Dorsolateral prefrontal cortex (tissue), 122 donors: ENCODE measurements at places on chromosomes 5 and 9.

DNA sequence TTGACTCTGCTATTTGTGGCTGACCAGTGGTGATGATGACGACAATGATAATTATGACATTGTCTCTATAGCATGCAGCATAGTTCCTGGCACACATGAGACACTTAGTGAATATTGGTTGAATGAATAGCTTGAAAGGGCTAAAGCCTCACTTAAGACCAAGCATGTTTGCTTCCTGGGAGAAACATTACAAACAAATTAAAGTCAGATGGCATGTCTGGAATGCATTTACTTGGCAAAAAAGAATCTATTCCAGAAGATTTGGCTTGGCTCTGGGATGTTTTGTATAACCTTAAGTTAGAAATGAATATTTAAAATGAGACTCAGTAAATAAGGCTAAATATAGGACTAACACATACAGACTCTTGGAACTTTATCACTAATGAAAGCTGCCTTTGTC lies 21.6 kb downstream of the GAS1 start:
- DNase-seq, result no peak

DNA sequence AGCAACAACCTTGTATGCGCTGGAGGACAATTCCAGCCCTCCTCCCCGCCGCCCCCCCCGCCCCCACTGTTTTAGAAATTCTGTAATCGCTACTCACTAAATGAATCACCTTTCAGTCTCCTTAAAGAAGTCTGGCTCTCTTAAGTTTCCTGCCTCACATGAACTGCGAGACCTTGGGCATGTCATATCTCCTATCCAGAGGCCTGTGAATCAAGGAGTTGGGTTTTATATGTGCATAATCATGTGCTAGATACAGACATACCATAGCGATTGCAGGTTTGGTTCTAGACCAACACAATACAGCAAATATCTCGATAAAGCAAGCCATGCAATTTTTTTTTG lies 337 bp upstream of the DMAC1 start:
- DNase-seq, result no peak

DNA sequence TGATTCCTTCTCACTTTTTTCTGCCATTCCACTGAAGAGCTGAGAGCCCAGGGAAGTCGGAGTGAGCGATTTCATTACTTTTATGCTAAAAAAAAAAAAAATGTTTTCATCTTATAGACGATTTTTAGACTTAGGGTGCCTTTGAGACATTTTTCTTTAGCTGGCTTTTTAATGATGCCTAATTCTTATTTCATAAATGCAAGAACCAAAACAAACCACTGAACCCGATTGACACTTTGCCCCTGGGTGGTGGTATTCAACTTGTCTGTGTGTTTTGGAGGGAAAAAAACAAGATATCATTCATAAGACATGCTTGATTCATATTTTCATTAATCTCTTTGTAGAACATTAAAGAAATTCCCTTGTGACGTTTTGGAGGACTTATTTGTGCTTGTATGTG lies 2.4 kb downstream of the TLE4 start:
- DNase-seq, result no peak

DNA sequence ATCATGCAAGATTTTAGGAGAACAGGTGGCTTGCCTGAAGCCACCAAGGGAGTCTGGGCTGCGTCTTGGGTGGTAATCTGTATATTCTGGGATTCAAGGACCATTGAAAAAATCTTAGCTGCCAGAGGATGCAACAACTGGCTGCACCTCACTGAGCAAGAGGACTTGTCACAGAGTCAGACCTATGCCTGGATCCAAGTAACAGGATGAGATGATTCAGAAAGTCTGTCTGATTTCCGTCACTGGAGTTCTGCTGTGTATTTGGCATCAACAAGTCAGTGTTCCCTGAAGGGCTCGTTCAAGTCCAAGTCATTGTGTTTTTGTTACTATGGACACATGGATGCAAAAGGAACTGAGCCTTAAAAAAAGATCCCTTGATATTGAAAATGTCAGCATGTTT lies 37.8 kb upstream of the CARTPT start:
- no peak for DNase-seq

GRCh38 chr9:36988848-36989247 lies 45.2 kb downstream of the PAX5 start:
- no peak for DNase-seq

DNA sequence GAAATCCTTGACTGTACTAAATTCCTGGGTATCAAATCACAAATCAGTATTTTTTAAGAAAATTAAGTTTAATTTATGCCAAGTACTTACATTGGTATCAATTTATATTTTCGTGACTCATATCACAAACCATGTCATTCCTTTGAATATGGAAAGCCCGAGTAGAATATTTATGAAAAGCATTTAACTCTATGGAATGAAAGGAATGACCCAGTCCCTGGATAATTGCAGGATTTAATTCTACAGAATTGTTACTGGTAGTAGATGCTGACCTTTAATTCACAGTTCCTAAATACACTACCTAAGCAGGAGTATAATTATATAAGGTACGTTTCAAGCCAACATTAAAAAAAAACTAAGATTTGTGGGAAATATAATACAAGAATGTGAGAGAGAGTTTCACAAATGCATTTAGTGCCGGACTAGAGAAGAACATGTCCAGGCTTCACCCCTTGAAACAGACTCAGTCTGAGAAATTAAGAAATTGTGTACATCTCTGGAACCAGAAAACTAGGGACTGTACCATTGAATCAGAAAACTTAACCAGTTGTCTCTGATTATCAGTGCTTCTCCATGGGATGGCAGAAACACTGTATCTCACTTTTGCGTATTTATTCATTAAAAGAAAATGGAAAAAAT lies 28.5 kb upstream of the PLPPR1 start:
- DNase-seq, result no peak

DNA sequence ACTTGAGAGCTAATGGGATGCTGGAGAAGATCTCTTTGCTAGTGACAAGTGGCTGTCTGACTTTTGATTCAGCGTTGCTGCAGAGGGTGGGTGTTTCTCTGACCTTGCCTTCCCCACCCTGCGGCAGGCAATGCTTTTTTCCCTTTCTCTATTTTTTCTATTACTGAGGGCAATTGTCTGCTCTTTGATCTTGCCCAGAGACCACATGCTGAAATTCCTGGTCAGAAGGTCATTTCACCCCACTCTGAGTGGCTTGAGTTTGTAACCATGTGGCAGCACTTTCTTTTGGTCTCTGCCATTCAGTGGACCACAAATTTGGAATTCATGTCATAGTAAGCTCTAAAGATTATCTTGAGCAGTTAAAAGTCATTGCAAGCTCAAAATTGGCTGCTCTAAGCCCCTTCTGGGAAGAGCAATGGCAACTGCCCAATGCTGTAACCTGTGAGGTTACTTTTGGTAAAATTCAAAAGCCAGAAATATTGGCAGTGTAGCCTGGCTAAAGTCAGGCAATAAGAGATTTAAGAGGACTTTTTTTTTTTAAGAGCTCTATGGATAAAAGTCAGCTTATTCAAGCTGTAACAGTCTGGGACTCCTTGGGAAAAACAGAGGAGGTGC lies 30.4 kb upstream of the MTMR12 start:
- DNase-seq, result no peak

GRCh38 chr5:143354025-143354424 lies 49.5 kb downstream of the NR3C1 start:
- no peak for DNase-seq

DNA sequence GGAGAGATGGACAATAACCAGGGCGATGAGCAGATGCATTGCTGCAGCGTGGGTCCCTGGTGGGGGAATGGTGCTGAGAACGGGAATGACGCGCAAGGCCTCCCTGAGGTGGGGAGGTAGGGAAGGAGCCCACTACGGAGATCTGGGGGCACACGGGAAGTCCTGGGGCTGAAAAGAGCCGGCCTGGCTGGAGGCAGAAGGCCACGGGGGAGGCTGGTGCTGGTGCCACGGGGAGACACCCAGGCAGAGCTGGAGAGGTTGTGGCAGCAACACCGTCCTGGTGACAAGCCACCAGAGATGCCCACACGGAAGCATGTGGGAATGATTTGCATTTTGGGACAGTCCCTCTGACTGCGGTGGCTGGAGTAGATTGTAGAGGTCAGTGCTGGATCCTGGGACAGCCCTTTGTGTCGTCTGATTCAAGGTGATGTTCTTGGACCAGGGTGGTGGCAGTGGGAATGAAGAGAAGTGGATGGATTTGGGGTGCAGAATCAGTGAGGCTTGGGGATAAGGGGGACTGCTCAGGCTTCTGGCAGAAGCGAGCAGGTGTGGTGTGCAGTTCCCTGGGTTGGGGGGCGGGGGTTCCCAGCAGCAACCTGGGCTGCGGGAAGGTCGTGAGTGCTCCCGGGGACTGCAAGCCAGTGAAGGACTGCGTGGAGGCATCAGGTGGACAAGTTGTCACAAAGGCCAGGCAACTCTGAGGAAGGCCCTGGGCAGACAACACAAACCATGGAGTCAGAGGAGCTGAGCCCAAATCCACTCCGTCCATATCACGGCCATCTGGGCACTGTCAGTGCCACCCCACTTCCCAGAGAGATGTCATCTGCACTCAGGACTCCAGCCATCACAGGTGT lies 25.2 kb upstream of the CNOT6 start:
- DNase-seq, result no peak

- DNase-seq, result no peak
These were observed 127.1 kb upstream of the GLRA1 start for GRCh38 chr5:152051499-152052454.

GRCh38 chr5:92222449-92222848 lies 839.3 kb upstream of the ARRDC3 start:
- no peak for DNase-seq

GRCh38 chr9:5389109-5389732 lies 48.5 kb downstream of the PLGRKT start:
- DNase-seq, result no peak

GRCh38 chr5:50968356-50969149 lies 302.1 kb downstream of the PARP8 start:
- no peak for DNase-seq

DNA sequence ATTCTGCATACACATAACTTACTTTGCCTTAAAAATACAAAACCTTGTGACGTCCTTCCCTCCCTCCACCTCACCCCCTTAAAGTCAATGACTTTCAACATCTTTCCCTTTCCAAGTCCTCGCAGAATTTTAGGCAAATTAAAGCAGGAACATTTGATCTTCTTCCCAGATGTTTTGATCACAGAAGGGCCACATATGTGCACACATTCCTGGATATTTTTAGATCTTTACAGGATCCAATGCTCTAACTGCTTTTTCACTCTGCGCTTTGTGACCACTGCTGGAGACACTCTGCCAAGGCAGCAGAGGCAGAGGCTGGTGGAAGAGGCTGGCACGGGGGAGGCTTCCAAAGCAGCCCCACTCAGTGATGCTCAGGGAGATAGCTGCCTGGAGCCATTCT lies 130.7 kb downstream of the SEC61B start:
- DNase-seq, result no peak

GRCh38 chr9:113648048-113648447 lies 184.5 kb downstream of the RGS3 start:
- DNase-seq, result no peak

DNA sequence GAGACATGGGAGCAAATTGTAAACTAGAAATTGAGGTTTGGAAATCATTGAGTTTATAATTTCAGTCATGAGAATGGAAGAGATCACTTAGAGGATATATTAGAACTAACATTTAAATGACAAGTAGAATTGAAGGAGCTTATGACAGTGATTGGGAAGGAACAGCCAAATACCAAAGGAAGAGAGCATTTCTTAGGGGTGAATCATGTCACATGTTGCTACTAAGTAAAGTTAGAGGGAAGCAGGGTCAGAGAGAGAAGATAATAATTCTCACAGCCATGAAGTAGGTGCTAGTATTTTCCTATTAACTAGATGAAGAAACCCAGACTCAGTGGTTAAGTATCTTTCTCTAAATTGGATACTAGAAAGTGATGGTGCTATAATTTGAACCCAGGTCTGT lies 59.3 kb downstream of the COMMD10 start:
- DNase-seq, result no peak

DNA sequence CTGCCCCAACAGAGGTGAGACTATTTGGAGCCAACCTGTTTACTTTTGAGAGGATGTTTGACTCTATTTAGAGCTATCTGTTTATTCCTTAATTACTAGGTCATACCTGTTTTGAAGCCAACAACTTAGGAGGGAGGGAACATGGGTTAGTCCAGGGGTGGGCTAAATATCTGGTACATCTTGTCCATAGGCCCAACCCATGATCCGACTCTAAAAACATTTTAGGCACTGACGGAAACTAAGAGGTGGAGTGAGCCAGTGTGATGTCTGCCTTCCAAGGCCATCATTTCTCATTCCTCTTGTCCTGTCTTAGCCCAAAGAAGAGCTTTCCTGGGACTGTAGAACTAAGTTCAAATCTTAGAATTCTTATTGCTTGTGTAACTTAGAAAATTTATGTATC lies 8.4 kb downstream of the SPINK5 start:
- DNase-seq, result no peak

DNA sequence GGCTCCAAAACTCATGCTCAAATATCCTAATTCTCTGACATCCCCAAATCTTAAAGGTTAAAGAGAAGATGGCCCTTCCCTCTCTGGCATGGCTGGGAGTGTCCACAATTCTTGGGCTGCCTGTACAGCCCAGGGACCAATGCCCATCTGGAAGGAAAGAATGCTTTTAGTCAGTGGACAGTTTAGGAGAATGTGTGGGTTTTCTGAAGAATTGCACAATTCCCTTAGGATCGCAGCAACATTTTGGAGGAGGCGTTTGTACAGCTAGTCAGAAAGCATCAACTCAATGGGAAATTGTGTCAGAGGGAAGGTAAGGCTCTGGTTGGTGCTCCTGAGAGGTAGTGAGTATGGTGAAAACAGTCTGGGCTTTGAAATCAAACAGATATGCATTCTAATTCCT lies 15.0 kb downstream of the FAM193B start:
- no peak for DNase-seq

- DNase-seq, result no peak
These were observed 11.7 kb downstream of the NIPAL4 start for GRCh38 chr5:157471709-157472108.

- no peak for DNase-seq
These were observed 311.9 kb downstream of the IRX2 start for GRCh38 chr5:2439608-2440007.

DNA sequence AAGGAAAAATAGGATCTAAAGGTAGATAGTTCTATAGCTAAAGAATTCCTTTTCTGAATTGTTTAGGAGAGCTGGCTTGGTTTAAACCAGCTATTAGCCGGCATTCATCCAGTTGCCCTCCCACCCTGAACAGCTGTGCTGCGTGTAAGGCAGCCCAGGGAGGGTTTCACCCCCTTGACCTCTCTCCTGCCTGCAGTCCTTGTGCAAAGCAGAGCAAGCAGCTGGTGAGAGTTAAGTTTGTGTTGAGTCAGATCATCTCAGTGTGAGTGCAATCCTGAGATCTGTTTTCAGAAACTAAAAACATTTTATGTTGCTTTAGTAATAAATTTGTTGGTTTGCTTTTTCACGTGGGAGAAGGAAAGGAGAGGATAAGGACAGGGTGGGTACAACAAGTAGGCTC lies 13.0 kb downstream of the SLC25A25 start:
- no peak for DNase-seq
